Dermis microvascular lymphatic vessel endothelial cell (primary cell): ENCODE measurements at places on chromosomes 6 and 20. TPM values are rescaled to one million over a fixed set of nuclear protein-coding genes. Genes with fewer than 3 reads are reported as not detected.
A peak's percentile ranks its signal among the peaks of the same experiment; 100 is the strongest.

DNA sequence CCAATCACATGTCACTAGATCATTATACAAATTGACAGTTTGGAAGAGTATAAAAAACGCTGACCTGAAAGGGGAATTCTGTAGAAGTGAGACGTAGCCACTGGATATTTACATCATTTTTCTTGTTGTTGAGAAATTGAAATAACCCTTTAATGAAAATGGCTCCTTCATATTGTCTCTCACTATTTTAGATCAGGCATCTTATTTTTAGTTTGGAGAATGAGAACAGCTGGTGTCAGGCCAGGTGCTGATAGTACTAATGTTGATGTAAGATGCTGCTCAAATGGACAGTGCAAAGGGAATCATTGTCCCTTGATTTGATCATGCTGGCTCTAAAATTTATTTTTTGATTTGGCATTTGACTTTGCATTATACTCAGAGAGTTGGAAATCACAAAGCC lies 17.4 kb downstream of the NKAIN2 start:
- DNase-seq, result no peak

DNA sequence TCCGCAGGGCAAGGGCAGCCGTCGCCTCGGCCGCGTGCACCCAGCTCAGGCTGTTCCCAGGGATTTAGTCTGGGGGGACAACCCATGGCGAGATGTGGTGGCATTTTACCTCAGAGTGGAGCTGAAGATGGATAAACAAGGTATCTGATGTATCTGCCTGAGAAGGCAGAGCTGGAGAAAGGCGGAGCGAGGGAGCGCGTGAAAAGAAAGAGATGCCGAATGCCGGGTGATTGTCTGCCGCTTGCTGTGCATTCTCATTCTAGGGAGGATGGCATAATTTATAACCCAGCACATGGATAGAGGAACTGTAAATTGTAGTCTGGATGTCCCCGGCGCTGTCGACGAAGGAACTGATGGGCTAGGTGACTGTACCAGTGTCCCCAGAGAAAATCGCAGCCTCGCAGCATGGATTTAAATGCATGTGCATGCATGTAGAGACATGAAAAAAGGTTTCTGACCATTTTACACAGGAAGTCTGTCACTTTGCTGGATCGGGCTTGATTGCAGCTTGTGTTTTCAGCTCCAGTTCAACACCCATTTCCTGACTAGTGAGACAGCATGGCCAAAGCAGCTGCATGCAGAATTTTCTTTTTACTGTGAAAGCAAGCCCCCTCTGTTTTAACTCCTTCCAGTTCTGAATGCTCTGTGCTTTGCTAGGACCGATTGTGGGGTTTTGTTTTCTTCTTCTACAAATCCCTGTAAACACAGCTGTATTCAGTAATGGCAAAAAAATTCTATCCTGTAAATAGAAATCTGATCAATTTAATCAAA lies 149.7 kb downstream of the PRL start:
- DNase-seq, result peak; percentile 71

GRCh38 chr20:871436-871835 lies 37.9 kb downstream of the FAM110A start:
- no peak for DNase-seq

- no peak for DNase-seq
Observed at GRCh38 chr6:132304891-132305305, 96.4 kb downstream of the MOXD1 start.

DNA sequence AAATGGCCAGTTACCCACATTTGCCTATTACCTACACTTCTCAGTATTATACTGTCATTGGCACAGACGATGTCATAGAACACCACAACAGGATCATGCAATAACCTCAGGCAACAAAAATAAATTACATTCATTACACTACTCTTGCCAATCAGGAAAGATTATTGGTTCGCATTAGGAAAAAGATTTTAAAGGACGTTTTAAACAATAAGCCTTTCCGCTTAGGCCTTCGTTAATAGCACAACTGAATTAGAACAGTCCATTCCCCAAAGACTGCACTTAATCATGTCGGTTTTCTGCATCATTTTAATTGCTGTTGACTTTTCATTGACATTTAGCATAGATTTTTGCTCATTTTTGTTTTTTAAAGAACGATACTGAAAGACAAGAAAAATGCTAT lies 912 bp upstream of the SENP6 start:
- DNase-seq, result no peak

DNA sequence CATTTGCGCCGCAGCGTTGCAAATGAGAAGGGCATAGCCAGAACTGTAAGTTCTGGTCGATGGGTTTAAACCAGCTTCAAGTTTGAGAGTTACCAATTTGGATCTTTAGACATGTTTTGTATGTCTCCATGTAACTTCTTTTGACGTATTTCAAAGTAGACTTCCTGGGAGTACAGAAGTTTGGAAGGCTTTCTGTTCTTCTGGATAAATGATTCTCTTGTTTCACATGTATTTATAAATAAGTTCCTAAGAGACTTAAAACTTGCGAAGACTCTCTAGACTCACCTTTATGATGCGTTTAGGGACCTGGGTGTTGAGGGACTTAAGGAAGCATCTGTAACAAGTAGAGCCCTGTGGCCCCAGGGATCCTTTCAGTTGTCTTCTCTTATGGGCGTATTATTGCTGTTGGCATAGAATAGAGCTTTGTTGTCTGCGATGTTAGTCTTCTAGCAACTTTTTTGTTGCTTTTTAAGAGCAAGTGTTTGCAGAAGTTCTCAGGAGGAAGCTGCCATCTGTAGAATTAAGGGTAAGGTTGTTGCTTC lies 1.3 kb downstream of the CDYL start:
- DNase-seq, result no peak

DNA sequence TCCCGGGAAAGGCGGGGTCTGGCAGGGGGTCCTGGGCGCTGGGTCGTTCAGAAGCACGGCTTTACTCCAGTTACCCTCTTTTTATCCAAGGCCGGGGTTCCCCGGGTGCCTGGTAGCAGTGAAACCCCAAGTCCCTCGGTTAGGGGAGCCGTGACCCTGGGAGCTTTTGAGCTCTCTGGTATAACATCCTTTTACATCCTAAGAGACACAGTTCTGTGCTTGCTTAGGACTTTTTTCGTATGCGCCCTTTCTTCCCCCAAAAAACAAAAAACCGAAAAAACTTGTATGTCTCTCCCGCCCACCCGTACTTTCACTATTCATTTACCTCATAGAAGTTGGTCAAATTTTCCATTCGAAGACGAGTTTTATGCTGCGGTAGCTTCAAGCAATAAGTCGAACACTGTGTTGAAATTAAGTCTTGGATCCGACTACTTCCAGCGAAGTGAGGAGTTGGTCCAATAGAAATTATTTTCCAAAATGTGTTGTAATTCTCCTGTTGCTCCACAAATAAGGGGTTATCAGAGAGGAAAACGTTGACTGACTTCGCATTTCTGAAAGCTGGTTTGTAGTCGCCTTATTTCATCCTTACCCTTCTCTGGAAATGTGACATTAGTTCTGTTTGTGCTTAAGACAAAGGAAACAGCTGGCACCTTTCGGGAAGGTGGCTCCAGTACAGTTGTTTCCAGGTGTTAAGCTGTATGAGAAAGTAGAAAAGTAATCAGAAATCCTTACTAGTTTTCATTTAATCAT lies 816 bp upstream of the MAN1A1 start:
- DNase-seq, result peak; percentile 53

DNA sequence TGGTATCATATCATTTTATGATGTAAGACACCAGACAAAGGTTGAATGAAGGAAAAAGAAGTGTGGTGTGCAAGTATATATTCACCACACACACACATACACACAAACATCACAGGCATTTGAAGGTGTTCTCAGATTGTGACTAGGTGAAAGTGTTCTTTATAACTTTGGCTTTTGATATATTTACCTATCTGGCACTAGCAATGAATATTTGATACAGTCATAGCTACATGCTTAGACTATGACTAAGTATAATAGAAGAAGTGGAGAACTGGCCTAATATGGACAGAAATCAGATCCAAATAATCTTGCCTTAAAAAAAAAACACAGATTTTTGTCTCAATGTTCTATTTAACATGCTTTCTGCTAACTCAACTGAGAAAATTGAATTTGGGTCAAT lies 809.9 kb downstream of the KIF16B start:
- DNase-seq, result no peak

- no peak for DNase-seq
Observed at GRCh38 chr6:77424761-77425160, 38.5 kb downstream of the HTR1B start.

DNA sequence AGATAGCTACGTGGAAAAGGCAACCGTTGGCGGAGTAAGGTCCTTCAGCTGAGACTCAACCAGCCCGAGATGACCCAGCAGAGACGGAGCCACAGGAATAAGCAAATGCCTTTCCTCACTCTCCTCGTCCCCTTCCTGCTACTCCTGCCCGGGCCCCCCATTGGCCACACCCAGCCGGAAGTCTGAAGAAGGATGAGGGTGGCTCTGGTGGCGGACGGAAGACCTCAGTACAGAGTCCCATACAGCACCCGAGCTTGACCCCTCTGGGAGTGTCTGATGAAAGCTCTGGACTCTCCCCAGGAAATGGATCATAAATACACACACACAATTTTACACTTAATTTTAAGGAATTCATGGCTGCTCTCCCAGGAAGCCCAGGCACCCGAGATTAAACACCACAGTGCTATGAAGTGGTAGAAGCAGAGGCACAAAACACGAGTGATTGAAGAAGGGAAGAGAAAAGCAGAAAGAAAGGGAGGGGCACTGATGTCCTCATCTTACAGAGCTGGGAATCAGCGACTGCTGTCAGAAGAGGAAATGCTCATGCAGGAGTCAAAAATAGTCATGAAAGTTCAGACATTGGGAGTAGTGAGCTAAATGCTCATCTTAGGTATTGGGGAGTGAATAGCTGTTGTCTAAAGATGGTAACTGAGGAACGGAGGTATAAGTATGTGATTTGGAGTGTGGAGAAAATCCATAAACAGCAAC lies 125.6 kb downstream of the BANF2 start:
- no peak for DNase-seq

- no peak for DNase-seq
Observed at GRCh38 chr6:65170273-65170672, 536.8 kb downstream of the EYS start.

- no peak for DNase-seq
Observed at GRCh38 chr20:46710153-46710913, 884 bp downstream of the SLC2A10 start.

TPX2 gene
- total RNA-seq, result 12.9 and 28.5 TPM in 2 replicates

DEFB121 gene
- total RNA-seq, result not detected in 2 replicates

AGER gene
- total RNA-seq, result 0.38 and 0.39 TPM in 2 replicates

TSPO2 gene
- not detected in 2 replicates for total RNA-seq

CYB5R4 gene
- total RNA-seq, result 2.2 and 2.8 TPM in 2 replicates

RRAGD gene
- total RNA-seq, result 0.26 and 0.76 TPM in 2 replicates

MSH5 gene
- 2.8 and 4.5 TPM in 2 replicates for total RNA-seq
